Heart right ventricle (tissue), 16 donors: ENCODE measurements at places on chromosomes 3 and 15. TPM values are rescaled to one million over a fixed set of nuclear protein-coding genes. Genes with fewer than 3 reads are reported as not detected.

WDR76 gene
- 0.73 TPM for polyA plus RNA-seq

TLR9 gene
- 0.06 TPM for polyA plus RNA-seq

DNA sequence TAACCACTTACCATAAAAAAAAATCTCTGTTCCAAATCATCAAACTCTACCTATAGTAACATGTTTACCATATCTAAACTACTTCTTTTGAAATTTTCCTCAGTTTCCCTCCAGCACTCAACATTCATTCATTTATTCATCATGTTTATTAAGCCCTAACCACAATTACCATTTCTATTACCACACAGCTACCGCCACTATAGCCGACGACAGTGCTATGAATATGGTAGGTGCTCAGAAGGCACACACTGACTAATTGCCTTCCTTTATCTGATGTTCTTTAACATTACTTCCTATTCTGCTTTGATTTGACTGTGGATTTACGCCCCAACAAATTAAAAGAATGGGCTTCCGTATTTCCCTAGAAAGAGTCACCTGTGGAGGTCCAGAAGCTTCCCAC lies 43.9 kb downstream of the GUCA1C start:
- DNase-seq = no peak

GRCh38 chr3:31448035-31448881 lies 84.5 kb upstream of the STT3B start:
- no peak for DNase-seq
